Mesothelial cell of epicardium (in vitro differentiated cells): ENCODE measurements at places on chromosomes 2 and 18. TPM values are rescaled to one million over a fixed set of nuclear protein-coding genes. Genes with fewer than 3 reads are reported as not detected.

- DNase-seq = no peak
Measured at GRCh38 chr2:225120186-225120585, 77.9 kb upstream of the DOCK10 start.

DNA sequence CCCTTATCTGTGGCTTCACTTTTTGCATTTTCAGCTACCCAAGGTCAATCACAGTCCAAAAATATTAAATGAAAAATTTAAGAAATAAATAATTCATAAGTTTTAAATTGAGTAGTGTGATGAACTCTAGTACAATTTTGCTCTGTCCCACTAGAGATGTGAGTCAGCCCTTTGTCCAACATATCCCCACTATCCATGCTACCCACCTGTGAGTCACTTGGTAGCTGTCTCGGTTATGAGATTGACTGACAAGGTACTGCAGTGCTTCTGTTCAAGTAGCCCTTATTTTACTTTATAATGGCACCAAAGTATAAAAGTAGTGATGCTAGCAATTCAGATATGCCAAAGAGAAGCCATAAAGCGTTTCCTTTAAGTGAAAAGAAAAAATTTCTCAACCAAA lies 28.8 kb downstream of the ADCY3 start:
- DNase-seq = no peak

GRCh38 chr18:63410792-63411191 lies 11.5 kb downstream of the VPS4B start:
- DNase-seq = no peak

DNA sequence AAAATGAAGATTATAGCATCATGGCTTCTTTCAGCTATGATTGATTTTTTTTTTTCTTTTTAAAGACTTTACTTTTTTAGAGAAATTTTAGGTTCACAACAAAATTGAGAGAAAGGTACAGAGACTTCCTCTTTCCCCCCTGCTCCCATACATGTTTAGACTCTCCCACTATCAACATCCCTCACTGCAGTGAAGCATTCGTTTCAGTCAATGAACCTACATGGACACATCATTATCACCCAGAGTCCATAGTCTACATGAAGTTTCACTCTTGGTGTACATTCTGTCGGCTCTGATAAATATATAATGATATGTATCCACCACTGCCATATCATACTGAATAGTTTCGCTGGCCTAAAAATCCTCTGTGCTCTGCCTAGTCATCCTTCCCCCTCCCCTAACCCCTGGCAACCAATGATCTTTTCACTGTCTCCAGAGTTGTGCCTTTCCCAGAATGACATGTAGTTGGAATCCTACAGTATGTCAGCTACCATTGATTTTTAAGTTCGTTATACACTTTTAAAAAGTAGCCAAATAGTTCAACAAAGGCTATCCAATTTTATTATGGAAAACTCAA lies 86.8 kb downstream of the GPD2 start:
- no peak for DNase-seq

Gene MEIS1
- total RNA-seq = 305 to 324 TPM (median 317 TPM) in 3 replicates

Gene DSC2
- 61.3 to 64.7 TPM (median 63.0 TPM) in 3 replicates for total RNA-seq
